ENCODE measurements at places on chromosomes 11 and 22.

GRCh38 chr22:42319386-42319785, 48.9 kb upstream of the TCF20 start:
- no peak for DNase-seq

DNA sequence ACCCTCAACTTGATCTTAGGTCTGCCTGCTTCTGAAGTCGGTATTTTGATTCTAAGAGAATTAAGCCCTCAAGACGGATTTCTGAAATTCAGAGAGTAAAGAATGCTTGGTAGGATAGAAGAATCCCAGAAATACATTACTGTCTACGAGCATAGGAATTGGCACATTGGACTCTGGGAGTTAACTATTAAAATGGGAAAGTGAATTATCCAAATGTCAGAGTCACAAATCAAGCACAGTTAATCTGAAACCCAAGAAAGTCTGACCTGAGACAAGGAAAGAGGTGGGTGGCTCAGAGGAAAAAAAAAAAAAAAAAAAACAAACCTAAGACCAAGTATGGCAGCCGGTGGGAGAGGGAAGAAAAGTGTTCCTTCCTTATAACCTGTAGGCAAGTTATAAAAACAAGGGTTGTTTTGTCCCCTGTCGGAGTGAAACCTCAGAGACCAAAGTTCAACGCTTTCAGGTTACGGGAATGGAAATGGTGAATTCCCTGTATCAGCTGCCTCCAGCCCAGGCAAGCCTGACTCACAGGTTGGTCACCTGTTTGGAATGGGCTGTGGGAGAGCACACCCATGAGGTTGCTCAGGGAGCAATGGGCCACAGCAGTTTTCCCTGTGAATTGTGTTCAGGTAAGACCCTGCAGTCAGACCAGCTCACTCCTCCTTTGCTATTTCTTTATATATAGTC, 139.0 kb downstream of the ETS1 start:
- DNase-seq: no peak

GRCh38 chr11:57421805-57422204, 5.1 kb downstream of the SLC43A3 start:
- no peak for DNase-seq

DNA sequence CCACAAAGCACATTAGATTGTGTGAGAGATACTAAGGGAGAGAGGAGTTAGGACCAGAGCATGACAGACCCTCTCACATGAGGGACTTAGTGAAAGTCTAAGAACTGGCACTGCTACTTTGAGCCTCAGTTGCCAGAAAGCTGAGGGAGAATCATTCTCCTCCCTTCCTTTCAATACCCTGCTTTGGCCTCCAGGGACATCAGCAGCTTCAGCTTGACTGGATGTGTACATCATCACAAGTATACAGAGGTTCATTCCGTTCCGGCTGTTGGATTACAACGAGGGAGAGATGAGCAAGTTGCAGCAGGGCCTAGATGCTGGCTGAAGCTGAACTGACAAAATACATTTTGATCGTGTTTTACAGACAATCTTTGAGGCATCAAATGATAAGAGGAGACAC, 15.7 kb upstream of the ANO5 start:
- DNase-seq: no peak

DNA sequence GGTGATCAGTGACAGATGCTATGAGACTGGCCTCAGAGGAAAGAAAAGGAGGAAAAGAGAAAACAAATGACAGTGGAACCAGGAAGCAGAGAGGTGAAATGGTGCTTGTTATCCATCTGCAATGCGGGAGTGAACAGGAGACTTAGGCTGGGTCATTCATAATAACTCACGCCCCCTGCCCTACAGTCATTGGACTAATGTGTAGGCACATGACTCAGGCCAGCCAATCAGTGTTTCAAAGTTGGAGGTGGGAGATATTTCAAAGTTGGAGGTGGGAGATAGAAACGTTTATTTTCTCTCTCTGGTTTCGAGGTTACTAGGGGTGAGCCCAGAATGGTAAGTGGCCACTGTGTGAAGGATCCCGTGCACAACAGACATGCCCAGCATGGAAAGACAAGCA, 30.3 kb downstream of the SLC22A6 start:
- DNase-seq: no peak

Measured in putamen (tissue), 1 donor.